Non-pigmented ciliary epithelial cell (primary cell): ENCODE measurements at places on chromosomes 12 and 14.

GRCh38 chr14:69490219-69490918 is 5.8 kb downstream of the PLEKHD1 start:
- DNase-seq = no peak

- peak; percentile 75 for DNase-seq
Observed at GRCh38 chr14:50225067-50225973, 6.1 kb downstream of the SOS2 start.

GRCh38 chr12:77035226-77035625 is 30.1 kb downstream of the E2F7 start:
- DNase-seq = no peak

DNA sequence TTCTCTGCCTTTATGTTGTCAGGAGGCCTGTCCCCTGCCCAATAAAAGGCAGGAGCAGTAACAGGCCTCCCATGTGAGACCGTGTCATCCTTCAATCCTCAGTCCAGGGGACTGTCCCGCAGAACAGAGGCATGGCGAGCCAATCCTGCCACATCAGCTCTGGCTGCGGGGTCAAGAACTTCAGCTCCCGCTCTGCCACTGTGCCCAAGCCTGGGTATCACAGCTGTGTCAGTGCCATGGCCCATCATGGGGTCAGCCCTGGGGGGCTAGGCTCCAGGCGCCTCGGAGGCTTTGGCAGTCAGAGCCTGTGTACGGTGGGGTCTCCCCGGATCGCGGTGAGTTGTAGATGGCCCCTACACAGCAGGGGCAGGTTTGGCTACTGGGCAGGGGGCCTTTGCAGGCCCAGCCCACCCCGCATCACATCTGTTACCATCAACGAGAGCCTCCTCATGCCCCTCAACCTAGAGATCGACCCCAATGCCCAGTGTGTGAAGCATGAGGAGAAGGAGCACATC is 19.9 kb upstream of the KRT83 start:
- DNase-seq = no peak

GRCh38 chr12:103745962-103746361 is 95.1 kb downstream of the NT5DC3 start:
- DNase-seq = no peak

DNA sequence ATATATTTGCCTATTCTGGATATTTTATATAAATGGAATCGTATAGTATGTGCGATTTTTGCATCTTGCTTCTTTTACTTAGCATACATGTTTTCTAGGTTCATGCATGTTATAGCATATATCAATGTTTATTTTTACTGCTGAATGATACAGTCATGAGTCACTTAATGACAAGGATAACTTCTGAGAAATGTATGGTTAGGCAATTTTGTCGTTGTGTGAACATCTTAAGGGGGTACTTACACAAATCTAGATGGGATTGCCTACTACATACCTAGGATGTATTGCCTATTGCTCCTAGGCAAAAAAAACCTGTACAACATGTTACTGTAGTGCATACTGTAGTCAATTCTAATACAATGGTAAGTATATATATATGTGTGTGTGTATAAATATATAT is 8.8 kb downstream of the USP15 start:
- no peak for DNase-seq

GRCh38 chr14:100296106-100296651 is 10.1 kb downstream of the SLC25A29 start:
- DNase-seq = no peak

DNA sequence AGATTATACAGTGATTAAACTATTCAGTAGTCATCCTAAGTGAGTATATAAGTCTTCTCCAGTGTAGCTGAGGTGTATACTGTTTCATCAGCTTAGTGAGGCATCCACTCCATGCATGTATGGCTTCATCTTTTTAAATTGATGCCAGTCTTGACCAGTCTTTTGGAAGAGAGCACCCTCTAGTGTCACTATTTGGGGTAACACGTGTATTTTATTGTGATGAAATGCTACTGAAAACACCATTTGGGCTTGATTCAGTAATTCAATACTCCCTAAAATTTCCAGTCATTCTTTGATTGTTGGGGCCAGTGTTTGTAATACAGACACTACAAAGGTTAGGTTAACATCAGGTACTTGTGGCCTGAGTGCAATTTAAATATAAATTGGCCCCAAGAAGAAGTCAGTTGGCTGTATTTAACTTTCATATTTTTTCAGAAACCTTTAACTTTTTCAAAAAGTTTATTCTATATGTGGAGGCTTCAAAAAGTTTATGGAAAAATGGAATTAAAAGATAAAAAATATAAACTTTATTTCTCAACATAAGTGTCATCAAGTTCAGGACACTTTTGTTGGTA is 35.3 kb downstream of the MIPOL1 start:
- peak; percentile 27 for DNase-seq

DNA sequence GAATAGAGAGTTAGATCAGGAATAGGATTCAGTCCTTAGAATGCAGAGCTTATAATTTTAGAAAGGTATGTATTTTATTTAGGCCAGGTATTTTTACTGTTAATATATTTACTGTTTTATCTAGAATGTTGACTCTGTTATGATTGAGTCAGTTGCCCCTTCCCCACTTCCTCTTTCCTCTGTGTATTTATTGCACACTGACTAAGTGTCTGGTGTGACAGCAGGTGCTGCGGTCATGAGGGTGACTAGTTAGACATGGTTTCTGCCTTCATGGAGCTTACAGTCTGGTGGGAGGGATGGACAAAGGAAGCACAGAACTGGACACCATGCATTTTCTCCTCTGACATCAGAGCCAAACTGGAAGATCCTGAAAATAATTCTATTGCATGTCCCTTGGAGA is 159.8 kb downstream of the CACNA1C start:
- DNase-seq = no peak

- no peak for DNase-seq
Observed at GRCh38 chr14:100982762-100983161, 79.2 kb upstream of the RTL1 start.

GRCh38 chr12:29081101-29081500 is 68.0 kb upstream of the FAR2 start:
- DNase-seq = no peak

DNA sequence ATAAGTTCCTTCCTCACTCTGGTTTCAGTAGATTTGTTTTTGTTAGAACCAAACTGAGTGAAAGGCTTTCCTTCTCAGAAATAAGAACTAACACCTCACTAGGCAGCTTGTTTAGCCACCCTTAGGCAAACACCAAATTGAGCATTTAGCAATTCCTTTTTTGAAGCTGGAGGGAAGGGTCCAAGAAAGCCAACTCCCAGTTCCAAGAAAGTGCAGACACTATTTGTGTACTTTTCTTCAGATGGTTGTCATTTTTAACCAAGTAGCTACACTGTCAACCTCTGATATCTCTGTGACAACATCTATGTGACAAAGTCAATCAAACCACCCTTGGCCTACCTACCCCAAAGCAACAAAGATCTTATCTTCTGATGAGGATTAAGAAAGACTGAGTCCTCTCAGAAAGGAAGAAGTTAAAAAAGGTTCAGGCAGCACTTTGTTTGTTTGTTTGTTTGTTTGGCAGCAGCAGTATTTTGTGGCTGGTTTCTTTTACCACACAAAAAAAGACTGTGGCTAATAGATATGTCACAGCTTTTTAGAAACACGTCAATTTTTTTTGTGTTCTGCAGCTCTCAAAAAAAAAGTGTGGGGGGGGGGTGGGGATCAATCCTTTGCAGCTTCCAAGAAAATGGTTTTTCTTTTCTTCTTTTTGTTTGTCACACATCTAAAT is 203.8 kb downstream of the CRADD start:
- DNase-seq = no peak
